A375 (cell line): ENCODE measurements at places on chromosomes 4 and X. TPM values are rescaled to one million over a fixed set of nuclear protein-coding genes. Genes with fewer than 3 reads are reported as not detected.

CFAP99 gene
- not detected in 2 replicates for total RNA-seq

TRIM61 gene
- not detected in 2 replicates for total RNA-seq

DCX gene
- total RNA-seq: not detected in 2 replicates

COL4A6 gene
- 0.37 TPM in 1 of 2 replicates, not detected in the other for total RNA-seq

ZNF827 gene
- total RNA-seq: 9.1 and 14.7 TPM in 2 replicates

ETNPPL gene
- 0.34 TPM in 1 of 2 replicates, not detected in the other for total RNA-seq

ATP10D gene
- total RNA-seq: 4.6 and 5.2 TPM in 2 replicates

FGFR3 gene
- total RNA-seq: 2.8 and 3.1 TPM in 2 replicates

MAGEA8 gene
- not detected in 2 replicates for total RNA-seq

SSX2B gene
- total RNA-seq: 24.9 and 31.2 TPM in 2 replicates

PDCL2 gene
- 3.0 and 3.1 TPM in 2 replicates for total RNA-seq

PWWP3B gene
- not detected in 2 replicates for total RNA-seq

BST1 gene
- 13.1 and 14.3 TPM in 2 replicates for total RNA-seq

SLC4A4 gene
- total RNA-seq: 0.68 and 0.88 TPM in 2 replicates

EDA gene
- total RNA-seq: 0.08 TPM in 1 of 2 replicates, not detected in the other

BEX1 gene
- 0.53 and 5.4 TPM in 2 replicates for total RNA-seq

ADGRG2 gene
- not detected in 2 replicates for total RNA-seq

MAGEA1 gene
- total RNA-seq: 7.0 and 7.1 TPM in 2 replicates

TLR8 gene
- not detected in 2 replicates for total RNA-seq

IL15 gene
- total RNA-seq: 0.27 and 1.5 TPM in 2 replicates

SCRG1 gene
- 0.27 and 0.30 TPM in 2 replicates for total RNA-seq

HSD17B10 gene
- 140 and 153 TPM in 2 replicates for total RNA-seq

ARFIP1 gene
- total RNA-seq: 26.7 and 33.3 TPM in 2 replicates

SSX3 gene
- not detected in 2 replicates for total RNA-seq

NAP1L3 gene
- total RNA-seq: 3.8 and 4.0 TPM in 2 replicates

BMPR1B gene
- total RNA-seq: 0.60 and 0.98 TPM in 2 replicates

CHRDL1 gene
- 17.2 and 17.6 TPM in 2 replicates for total RNA-seq

STPG2 gene
- total RNA-seq: not detected in 2 replicates

C4orf51 gene
- total RNA-seq: not detected in 2 replicates

EPGN gene
- not detected in 2 replicates for total RNA-seq

MAGEA10 gene
- total RNA-seq: 10.1 and 12.9 TPM in 2 replicates
